ENCODE measurements at places on chromosomes 12 and 14.

- DNase-seq: no peak
Measured at GRCh38 chr12:10227648-10228047, 15.0 kb downstream of the GABARAPL1 start.

DNA sequence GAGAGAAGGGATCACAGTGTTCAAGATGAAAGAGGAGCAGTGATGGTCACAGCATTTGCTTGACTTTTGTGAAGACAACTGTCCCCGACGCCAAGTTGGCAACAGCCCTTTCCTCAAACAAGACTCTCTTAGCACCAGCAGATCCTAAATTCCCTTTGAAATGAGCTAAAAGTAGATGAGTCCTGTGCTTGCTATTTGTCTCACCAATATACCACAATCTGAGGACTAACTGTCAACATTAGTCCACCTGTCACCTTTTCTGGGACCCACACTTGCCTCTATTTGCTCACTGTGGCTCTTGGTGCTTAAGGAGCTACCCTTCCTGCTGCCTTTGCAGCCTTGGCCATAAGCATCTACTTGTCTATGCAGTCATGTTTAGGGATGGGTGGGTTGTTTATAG is 47.4 kb upstream of the COL2A1 start:
- DNase-seq: no peak

GRCh38 chr14:77914073-77914721 is 114.3 kb downstream of the ADCK1 start:
- no peak for DNase-seq

GRCh38 chr12:71405884-71406283 is 33.7 kb upstream of the LGR5 start:
- DNase-seq: no peak

DNA sequence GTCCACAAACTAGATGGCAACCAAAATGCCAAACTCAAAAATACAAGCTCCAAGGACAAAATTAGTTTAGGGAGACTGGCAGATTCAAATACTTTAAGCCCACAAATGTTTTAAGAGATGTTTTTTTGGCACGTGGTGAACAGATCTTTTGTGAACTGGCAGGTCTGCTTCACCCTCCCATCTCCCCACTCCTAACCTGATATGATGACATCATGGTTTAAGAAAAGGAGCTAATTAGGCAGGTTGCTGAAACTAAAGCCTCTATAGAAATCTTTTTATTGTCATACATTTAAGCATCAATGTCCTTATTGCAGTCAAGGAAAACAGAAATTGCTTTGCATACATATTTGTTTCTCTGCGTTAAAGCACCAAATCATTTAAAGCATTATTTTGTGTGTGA is 5.8 kb downstream of the LRIG3 start:
- DNase-seq: no peak

GRCh38 chr12:98180603-98181002 is 334.8 kb upstream of the TMPO start:
- no peak for DNase-seq

GRCh38 chr12:54475537-54475936 is 2.1 kb upstream of the GTSF1 start:
- no peak for DNase-seq

DNA sequence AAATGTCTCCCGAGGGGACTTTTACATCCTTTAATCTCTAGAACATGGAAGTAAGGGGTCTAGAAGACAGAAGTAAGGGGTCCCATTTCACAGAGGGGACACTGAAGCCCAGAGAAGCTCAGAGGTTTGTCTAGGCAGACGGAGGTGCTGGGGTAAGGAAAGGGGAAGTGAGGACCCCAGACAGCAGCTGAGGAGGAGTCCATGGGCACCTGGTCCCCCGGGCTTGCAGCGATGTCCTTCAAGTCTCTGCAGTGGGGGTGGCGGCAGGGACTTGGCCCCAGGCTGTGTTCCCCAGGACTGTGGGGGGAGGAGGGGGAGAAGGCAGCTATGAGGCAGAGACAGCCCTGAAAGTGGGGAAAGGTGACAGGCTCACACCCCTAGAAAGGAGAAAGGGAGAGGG is 30.7 kb downstream of the DTX1 start:
- no peak for DNase-seq

GRCh38 chr12:269191-269590 is 6.6 kb upstream of the SLC6A13 start:
- no peak for DNase-seq

GRCh38 chr12:106982229-106982628 is 4.7 kb downstream of the MTERF2 start:
- no peak for DNase-seq

DNA sequence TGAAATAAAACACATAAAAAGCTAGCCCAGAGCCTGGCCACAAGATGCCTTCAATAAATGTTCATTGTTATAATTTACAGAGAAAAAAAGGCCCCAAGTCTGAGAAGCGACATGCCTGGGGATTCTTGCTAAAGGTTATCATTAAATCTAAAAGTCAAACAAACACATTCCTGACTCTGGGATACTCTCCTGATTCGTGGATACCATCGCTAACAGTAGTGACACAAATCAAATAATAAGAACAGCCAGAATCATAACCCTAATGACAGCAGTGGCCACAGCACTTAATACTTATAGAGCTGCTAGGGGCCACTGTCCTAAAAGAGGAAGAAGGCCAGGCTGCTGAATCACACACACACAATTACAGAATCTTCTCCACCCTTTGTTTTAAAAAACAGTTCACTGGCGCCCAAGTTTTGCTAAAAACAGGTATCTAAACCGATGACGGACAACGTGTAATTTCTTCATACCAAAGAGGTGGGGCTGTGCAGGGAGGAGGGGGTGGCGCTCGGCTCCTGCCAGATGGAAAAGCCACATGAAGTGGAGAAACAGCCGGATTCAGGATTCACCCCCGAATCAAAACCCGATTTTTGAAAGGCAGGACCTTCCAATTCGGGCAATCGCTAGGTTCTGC is 1.2 kb downstream of the CLIP1 start:
- no peak for DNase-seq

- DNase-seq: no peak
Measured at GRCh38 chr14:74019408-74020137, 424 bp downstream of the BBOF1 start.

- DNase-seq: no peak
Measured at GRCh38 chr12:101564912-101565311, 29.9 kb upstream of the MYBPC1 start.

GRCh38 chr12:27672051-27672450 is 24.2 kb upstream of the REP15 start:
- DNase-seq: no peak

DNA sequence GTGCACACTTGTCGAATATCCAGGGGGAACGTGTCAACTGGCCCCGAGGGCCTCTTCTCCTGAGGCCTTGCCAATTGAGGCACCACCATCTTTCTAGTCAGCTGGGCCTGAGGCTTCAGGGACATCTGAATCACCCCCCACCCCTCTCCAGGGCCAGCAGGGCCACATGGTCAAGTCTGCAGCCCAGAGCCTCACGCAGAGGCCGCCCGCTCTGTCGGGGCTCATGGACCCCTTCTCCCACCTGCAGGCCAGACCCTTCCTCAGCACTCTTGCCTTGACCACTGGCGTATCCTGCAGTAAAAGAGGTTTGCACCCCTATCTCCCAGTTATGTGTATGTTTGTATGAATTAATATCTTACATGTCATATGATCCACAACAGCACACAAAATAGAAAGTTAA is 182.3 kb downstream of the CALM1 start:
- no peak for DNase-seq

DNA sequence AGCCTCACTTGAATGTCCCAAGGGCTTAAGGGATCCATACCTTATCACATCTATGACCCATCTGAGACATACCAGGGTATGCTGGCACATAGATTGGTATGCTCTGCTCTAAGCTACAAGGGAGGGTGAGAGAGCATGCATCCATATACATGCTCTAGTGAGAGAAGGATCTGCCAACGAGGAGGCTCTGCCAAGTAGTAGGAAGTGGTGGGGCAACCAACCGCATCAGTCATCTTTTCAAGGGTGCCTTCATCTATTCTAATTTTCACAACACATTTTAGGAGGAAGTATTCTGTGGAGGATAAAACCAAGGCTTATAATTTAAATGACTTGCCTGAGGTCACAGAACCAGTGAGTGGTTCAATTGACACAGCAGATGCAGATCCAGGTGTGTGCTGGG is 6.6 kb upstream of the PPM1A start:
- DNase-seq: no peak

- no peak for DNase-seq
Measured at GRCh38 chr12:56721216-56721615, 3.9 kb downstream of the NACA start.

Measured in stimulated activated CD4-positive, alpha-beta T cell treated with anti-CD3 and anti-CD28 coated beads, TNF-alpha, amount 100 ng/mL, for 1 hour (primary cell).